ENCODE measurements at places on chromosomes 7 and 10.

DNA sequence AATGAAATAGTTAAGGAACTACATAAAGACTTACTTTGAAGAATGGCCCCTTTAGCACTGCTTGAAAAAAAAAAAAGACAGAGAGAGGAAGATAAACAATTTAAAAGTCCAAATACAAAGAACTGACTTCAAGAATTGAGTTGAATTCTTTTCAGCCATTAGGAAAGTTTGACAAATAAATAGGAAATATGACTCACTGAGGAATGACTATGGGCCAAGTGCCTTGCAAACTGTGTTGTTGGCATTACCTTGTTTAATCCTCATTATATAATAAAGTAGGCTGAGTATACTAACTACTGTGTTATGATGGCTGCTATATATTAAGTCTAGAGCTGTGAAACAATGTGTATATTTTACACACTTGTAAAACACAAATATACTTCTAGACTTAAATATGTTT lies 151.1 kb downstream of the ELMO1 start:
- no peak for DNase-seq

GRCh38 chr7:158732494-158733219 lies 28.1 kb upstream of the NCAPG2 start:
- no peak for DNase-seq

DNA sequence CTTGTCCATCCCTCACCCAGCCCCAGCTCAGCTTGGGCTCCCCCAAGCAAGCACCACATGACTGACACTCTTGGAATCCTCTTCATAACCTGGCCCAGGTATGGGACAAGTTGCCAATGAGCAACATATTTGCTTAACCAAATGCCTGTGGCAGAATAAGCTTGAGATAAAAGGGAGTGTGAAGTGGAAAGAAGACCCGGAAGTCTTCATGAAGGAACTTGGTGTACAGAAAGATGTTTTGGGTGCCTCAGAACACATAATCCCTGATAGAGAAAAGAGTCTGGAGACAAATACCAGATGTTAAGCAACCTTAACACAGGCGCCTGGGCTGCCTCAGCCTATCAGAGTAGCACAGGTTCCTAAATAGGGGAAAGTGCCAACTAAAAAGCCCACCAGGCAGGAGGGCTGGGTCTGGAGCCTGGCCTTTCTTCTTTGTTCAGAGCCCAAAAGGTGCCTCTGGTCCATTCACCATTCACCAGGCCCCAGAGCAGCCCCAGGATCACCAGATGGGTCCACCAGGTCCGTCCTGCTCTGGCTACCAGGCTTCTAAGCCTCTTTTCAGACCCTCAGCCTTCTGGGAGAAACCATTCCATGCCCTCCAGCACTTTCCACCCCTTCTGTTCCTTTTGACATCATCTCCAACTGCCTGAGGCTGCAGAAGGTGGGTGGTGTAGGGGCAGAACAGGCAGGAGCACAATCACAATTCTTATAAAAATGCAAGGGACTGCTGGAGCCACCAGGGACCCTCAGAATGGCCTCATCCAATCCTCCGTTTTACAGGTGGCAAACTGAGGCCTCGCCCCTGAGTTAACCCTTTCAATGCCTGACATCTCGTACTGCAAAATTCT lies 22.6 kb downstream of the KCNMA1 start:
- no peak for DNase-seq

DNA sequence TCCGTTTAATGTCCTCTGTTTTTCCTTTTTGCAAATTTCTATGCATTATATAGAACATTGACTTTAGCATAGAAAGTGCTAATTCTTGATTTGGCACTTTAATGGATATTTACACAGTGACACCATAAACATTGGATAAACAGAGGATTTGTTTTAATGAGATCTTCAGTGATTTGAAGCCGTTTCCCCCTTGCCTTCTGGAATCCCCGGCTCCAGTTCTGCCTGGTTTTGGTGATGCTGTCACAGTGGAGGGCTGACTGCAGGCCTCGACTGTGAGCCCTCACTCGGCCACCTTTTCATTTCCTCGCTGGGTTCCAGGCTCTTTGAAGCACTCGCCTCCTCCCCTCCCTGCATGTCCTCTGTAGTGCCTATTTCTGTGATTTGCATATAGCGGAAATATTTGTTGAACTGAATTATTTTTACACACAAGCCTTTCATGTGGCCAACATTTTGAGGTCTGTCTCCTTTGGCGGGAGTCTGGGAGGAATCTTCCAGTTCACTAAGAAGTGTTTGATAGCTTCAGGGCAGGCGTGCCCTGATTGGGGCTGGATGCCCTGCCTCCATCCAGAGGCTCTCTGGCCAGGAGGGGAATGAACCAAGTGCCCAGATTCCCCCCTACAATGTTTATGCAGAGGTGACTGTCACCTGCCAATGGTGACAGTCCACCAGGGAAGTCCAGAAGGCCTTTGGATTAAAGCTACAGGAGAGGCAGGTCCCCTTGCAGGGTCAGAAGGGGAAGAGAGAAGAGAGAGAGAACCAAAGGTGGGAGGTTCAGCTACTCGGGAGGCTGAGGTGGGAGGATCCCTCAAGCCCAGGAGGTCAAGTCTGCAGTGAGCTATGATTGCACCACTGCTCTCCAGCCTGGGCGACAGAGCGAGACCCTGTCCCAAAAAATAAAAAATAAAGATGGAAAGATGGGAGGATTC lies 67.5 kb downstream of the CUX1 start:
- no peak for DNase-seq

DNA sequence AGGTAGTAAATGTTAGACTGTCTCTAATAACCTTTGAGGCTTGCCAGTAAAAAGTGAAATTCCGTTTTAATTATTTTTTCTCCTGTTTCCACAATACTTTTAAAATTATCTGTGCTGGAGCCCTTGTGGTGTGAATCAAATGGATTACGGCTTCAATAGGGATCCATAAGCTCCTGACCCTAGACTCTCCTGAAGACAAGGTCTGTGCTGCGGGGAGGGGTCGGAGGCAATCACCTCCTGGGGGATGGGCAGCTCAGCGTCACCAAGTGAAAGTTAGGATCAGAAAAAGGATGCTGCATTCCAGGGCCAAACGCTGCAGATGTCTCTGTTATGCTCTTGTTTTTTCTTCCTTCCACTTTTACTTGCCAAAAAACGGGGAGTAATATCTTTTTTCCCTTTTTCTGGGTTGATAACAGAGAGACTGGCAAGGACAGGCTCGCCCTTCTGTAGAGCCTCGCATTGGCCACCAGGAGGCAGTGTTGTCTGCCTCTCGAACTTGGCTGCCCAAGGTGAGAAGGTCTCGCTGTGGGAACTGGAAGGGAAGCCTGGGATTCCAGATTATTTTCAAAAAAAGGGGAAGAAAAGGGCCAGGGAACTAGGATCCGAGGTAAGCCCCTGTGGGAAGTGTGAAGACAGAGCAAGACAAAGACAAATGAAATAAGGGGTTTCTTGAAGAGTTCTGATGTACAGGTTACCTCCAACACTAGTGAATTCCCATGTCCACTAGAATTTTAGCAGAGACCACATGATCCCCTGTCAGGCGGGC lies 621.9 kb downstream of the ACTR3B start:
- peak; percentile 5 for DNase-seq

Measured in MV-4-11 (cell line).